ENCODE measurements at places on chromosomes 2 and 18.

DNA sequence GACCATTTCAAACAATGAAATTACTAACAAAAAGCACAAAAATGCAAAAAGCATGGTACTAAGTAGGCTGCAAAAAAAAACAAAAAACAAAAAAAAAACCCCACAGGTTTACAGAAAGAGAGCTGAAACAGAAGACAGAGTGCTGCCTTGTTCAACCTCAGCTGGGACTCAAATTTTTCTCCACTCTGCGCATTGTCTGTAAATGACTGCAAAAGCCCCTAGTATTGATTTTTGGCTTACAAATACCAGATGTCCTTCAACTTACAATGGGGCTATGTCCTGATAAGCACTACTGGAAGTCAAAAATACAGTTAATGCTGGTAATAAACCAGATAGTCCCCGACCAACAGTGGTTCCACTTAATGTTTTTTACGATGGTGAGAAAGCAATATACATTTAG is 42.2 kb downstream of the UBE2E3 start:
- H3K36me3 ChIP-seq: no peaks in the 10 kb centered on the region
- no peak overlapping the region for H3K4me3 ChIP-seq
- no peak overlapping the region for H3K27ac ChIP-seq
- H3K27me3 ChIP-seq: no peaks in the 10 kb centered on the region
- H3K4me1 ChIP-seq: peaks cover 20% of the 10 kb centered on the region
- DNase-seq: no peak

- DNase-seq: no peak
- H3K4me1 ChIP-seq: peaks cover 13% of the 10 kb centered on the region
- H3K27ac ChIP-seq: peak overlapping the region; percentile 72
- H3K36me3 ChIP-seq: peaks cover 43% of the 10 kb centered on the region
- no peaks in the 10 kb centered on the region for H3K27me3 ChIP-seq
These were observed 577 bp downstream of the ERCC3 start for GRCh38 chr2:127293386-127293747.

- H3K36me3 ChIP-seq: peaks cover 99% of the 10 kb centered on the region
- no peak for DNase-seq
- H3K4me3 ChIP-seq: no peak overlapping the region
These were observed 46.1 kb downstream of the SIGLEC15 start for GRCh38 chr18:45871431-45872084.

- no peak overlapping the region for H3K4me3 ChIP-seq
- peaks cover 67% of the 10 kb centered on the region for H3K4me1 ChIP-seq
- no peak for DNase-seq
- no peaks in the 10 kb centered on the region for H3K36me3 ChIP-seq
These were observed 28.8 kb downstream of the BCL2 start for GRCh38 chr18:63290821-63291200.

DNA sequence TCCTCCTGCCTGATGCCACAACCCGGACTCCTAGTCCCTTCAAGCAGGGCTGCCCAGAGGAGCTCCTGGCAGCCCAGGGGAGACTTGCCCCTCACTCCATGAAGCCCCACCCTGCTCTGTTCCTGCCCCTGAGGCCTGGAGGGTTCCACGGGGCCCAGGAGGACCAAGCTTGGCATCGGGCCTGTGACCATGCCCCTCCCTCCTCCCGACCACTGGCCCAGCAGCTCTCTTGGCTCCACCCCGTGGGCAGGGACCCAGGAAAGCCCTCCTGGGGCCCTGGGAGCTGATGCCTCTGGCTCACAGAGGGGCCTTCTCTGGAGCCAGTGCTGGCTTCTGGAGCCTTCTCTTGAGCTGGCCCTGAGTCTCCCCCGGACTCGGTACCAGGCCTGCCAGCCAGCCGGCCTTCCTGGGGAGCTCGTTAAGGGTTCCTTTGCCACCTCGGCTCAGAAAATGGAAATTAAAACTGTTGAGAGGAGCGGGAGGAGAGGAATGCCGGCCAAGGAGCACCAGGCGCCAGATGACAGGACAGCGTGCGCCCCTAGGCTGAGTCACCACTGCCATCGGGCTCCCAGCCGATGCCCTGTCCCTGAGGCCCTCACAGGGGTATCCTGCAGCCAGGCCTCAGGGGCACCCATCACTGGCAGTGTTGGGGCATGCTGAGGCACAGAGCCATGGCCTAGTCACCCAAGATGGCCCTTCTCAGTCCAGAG is 40.6 kb upstream of the SNED1 start:
- no peaks in the 10 kb centered on the region for H3K27me3 ChIP-seq
- H3K36me3 ChIP-seq: no peaks in the 10 kb centered on the region
- no peak overlapping the region for H3K4me3 ChIP-seq
- H3K27ac ChIP-seq: no peak overlapping the region

GRCh38 chr2:202749477-202749876 is 114.7 kb downstream of the FAM117B start:
- no peaks in the 10 kb centered on the region for H3K4me1 ChIP-seq
- no peak overlapping the region for H3K27ac ChIP-seq
- no peaks in the 10 kb centered on the region for H3K36me3 ChIP-seq
- no peak for DNase-seq

GRCh38 chr2:7674606-7675005 is 757.4 kb downstream of the RNF144A start:
- H3K4me1 ChIP-seq: no peaks in the 10 kb centered on the region
- no peaks in the 10 kb centered on the region for H3K27me3 ChIP-seq
- no peak overlapping the region for H3K4me3 ChIP-seq
- no peak for DNase-seq
- no peaks in the 10 kb centered on the region for H3K36me3 ChIP-seq

DNA sequence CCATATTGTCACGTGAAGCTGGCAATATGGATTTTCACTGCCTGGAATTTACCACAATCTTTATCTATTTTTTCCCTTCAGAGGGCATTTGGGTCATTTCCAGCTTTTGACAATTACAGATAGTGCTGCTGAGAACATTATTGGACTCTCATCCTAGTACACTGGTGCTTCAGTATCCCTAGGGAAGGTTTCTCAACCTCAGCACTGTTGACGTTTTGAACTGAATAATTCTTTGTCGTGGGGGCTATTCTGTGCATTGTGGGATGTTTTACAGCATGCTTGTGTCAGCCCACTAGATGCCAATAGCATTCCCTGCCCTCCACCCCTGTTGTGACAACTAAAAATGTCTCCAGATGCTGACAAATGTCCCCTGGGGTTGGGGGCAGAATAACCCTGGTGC is 185.7 kb downstream of the TPGS2 start:
- no peaks in the 10 kb centered on the region for H3K27me3 ChIP-seq
- no peaks in the 10 kb centered on the region for H3K4me1 ChIP-seq
- no peak overlapping the region for H3K27ac ChIP-seq
